ENCODE measurements at places on chromosomes 13 and 19. TPM values are rescaled to one million over a fixed set of nuclear protein-coding genes. Genes with fewer than 3 reads are reported as not detected.

The ERICH4 gene
- polyA plus RNA-seq = 6.2 TPM

The NRTN gene
- polyA plus RNA-seq = 3.8 TPM

The SHISA7 gene
- polyA plus RNA-seq = 0.30 TPM

The ZNF317 gene
- 36.9 TPM for polyA plus RNA-seq

The CEACAM16 gene
- not detected for polyA plus RNA-seq

The ZFP82 gene
- 15.5 TPM for polyA plus RNA-seq

The FCGBP gene
- 5.7 TPM for polyA plus RNA-seq

The PSG4 gene
- not detected for polyA plus RNA-seq

The KLF2 gene
- 37.8 TPM for polyA plus RNA-seq

The GCDH gene
- 31.9 TPM for polyA plus RNA-seq

The PRKACA gene
- polyA plus RNA-seq = 92.6 TPM

GRCh38 chr19:34171539-34171876, 796 bp upstream of the LSM14A start:
- DNase-seq = no peak

DNA sequence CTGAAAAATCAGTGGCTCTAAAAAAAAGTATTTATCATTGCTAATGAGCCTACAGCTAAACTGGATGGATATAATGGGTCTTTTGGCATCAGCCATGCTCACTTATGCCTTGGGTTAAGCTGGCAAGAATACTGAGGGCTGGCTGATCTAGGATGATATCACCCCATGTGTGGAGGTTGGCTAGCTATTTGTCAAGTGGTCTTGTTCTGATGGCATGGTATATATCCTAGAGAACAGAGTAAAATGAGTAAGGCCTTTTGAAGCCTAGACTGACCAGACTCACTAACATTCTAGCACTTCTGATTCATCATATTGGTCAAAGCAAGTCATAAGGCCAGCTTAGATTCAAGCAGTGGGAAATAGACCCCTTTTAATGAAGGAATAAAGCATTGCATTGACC, 383.0 kb downstream of the SLITRK1 start:
- DNase-seq = no peak

DNA sequence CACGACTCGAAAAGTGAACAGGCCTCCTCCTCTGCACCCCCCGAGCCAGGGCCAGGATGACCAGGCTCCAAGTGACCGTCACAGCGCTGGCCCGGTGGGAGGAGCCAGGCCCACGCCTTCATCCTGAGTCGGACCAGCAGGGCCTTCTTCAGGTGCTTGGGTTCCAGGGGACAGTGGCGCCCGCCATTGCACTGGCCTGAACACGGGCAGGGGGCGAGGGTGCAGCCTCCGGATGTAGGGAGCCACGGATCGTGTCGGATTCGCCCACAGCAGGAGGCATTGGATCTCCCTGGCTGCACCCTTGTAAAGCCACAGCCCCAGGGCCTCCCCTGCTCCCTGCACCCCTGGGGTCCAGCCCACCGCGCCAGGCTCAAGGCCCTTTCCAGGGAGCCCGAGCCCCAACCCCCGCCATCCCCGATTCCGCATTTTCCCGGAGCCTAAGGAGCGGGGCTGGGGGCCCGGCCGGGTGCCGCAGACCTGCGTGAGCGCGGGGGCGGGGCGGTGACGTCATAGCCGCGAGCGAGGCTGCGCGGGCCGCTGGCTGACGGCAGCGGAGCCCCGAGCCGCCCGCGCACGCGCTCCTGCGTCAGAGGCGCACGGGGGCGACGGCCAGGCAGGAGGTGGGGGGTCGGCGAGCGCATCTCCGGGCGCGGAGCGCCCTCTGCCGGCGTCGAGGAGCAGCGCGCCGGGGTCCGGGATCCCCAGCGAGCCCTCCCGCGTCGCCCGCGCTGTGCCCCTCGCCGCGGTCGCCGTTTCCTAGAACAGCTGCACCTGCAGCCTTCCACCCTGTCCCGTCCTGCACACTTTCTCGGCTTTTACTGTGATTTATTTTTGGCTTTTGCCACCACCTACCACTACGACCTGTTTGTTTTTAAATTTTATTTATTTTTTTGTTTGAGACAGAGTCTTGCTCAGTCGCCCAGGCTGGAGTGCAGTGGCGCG, 1.5 kb upstream of the ATP5F1D start:
- peak; percentile 88 for DNase-seq

DNA sequence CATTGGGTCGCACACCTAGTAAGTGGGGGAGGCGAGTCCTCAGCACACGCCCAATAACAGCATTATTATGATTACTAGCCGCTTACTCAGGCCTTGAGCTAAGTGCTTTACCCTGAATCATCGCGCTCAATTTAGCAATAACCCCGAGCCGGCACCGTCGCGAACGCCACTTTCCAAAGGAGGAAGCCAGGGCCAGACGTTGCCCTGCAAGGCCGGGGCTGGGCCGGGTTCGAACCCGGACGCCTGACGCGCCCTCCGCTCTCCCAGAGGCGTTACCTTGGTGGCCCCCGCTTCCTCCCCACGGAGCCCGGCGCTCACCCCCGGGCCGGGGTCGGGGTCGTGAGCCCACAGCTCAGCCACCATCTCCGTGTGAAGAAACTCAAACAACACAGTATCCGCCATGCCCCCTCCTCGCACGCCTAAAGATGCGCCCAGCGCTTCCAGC, at the start of gene TRAPPC6A:
Gene TRAPPC6A, minus strand, starts transcription at position 421 of the 445 bp plus-strand sequence. Its CDS starts 19 bp downstream, at position 402.
- DNase-seq = no peak

DNA sequence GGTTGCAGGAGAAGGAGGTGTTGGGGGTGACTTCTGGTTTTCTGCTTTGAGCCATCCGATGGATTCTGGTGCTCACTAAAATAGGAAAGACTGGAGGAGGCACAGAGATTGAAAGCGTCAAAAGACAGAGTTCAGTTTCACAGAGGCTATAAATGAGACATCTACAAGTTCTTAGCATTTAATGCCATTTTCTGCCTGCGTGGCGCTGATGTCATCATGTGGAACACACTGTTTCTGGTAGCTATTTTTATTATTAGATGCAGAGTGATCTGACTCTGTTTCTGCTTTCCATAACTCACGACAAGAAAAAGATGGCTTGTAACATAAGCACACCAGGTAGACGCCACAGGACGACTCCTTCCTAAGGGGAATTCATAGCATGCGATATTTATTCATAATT, 3.3 kb upstream of the SLC39A3 start:
- no peak for DNase-seq

GRCh38 chr13:48749144-48749543, 95.4 kb downstream of the CYSLTR2 start:
- no peak for DNase-seq

DNA sequence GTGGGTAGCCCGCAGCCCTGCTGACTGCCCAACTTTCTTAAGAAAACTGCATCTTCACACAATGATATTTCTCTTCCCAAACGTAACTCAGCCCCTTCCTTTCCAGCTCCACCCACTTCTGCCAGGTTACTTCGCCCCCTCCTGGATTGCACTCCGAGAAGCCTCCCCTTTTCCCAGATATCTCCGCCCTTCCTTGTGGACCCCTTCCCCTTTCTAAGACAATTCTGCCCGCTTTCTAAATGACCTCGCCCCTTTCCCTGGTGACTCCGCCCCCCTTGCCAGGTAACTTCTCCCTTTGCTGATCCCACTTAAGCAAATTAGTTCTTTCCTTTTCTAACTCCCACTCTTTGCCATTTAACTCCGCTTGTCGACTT, 2.6 kb downstream of the VSIG10L start:
- DNase-seq = no peak

- no peak for DNase-seq
Observed at GRCh38 chr13:75271846-75272245, 210.1 kb downstream of the TBC1D4 start.

DNA sequence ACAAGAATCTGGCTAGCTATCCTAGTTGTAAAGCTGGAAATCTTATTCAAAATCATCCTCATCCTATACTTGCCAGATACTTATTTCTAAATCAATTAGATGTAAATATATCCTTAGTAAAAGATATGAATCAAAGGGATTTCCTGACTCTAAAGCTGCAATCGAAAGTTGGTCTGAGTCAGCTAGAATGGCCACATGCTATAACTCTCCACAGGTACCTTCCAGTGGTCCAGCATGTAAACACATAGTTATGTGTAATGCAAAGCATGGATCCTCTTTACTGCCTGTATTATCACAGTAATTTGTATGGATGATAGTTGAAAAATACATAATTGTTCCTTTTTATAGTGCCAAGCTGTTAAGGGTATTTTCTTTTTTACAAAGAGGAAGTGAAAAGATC, 27.4 kb downstream of the SLITRK6 start:
- no peak for DNase-seq

- DNase-seq = peak; percentile 45
Observed at GRCh38 chr19:2353159-2353886, 6.7 kb upstream of the TMPRSS9 start.

DNA sequence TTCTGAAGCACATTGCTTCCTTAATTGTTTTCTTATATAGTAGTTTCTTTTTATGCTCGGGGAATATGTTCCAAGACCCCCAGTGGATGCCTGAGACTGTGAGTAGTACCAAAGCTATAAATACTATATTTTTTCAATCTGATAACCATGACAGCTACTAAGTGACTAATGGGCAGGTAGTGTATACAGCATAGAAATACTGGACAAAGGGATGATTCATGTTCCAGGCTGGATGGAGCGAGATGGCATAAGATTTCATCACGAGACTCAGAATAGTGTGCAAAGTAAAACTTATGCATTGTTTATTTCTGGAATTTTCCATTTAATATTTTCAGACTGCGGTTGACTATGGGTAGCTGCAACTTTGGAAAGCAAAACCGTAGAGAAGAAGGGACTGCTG, 47.9 kb upstream of the OLFM4 start:
- no peak for DNase-seq

- DNase-seq = no peak
Observed at GRCh38 chr19:53285087-53285486, 17.6 kb upstream of the VN1R4 start.

- no peak for DNase-seq
Observed at GRCh38 chr13:56975647-56976046, 165.1 kb upstream of the PRR20A start.

GRCh38 chr13:81670048-81670447, 1329.1 kb upstream of the SPRY2 start:
- DNase-seq = no peak

DNA sequence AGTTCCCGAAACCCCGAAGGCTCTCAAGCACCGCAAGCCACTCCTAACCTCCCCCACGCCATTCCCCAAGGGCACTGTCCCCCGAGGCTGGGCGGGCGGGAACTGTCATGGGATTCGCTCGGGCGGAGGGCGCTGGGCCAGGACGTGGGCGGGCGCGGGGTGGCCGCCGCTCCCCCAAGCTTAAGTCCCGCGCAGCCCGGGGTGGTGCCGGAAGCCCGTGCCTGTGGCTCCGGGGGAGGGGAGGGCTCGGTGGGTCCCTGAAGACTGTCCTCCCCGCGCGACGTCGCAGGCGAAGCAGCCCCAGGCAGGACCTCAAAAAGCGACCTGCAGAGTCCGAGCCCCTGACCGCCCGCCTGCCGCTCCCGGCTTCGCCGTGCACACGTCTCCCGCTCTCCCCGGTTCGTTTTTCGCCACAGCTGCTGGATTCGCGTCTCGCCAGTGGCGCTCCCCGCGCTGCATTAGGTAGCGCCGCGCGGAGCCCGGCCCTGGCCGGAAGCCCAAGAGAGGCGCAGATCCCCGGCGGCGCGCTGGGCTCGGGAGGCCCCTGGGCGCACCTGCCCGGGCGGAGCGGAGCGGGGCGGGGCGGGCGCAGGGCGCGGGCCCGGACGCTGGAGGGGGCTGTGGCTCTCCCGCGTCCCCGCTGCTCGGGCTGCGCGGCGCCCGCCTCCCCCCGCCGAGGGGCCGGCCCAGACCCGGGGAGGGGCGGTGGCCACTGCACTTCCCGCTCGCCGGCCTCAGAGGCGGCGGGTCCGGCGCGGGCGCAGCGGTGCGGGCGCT, at the start of gene FARP1:
Gene FARP1, plus strand, starts transcription at position 715 of the 777 bp plus-strand sequence. CDS start 70,149 bp downstream, outside the sequence.
- DNase-seq = peak; percentile 70

DNA sequence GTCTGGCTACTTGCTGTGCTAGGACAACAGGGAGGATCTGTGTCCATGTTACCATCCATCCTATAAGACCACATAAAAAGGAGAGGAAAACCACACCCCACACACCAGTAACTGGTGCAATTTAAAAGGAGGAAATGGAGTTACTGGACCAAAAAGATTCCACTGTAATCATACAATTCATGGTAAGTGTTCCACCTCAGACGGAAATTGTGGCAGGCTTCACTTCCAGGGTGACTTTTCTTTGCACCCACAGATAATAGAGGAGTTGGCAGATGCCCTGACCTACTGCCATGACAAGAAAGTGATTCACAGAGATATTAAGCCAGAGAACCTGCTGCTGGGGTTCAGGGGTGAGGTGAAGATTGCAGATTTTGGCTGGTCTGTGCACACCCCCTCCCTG, 2.4 kb downstream of the AURKC start:
- DNase-seq = no peak

- peak; percentile 86 for DNase-seq
Observed at GRCh38 chr19:47471733-47472457, at the start of gene SLC8A2. SLC8A2 (minus strand) TSS chr19:47471893; CDS start chr19:47466403, 5,490 bp downstream.

GRCh38 chr13:30866677-30867076, 39.4 kb upstream of the MEDAG start:
- no peak for DNase-seq

- DNase-seq = no peak
Observed at GRCh38 chr13:32059511-32059984, 28.0 kb downstream of the FRY start.

- DNase-seq = no peak
Observed at GRCh38 chr13:66553391-66553790, 676.7 kb downstream of the PCDH9 start.

- DNase-seq = no peak
Observed at GRCh38 chr19:49515767-49516166, 3.3 kb downstream of the FCGRT start.

DNA sequence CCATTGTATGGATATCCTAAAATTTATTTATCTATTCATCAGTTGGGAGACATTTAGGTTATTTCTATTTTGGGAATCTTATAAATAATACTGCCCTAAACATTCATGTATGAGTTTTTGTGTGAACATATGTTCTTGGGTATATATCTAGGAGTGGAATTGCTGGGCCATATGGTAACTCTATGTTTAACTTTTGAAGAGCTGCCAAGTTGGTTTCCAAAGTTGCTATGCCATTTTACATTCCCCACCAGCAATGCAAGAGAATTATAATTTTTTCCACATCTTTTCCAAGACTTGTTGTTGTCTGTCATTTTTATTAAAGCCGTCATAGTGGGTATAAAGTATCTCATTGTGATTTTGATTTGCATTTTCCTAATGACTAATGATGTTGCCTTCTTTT, 48.2 kb upstream of the CALM3 start:
- DNase-seq = no peak
